ENCODE measurements at places on chromosomes 6 and 20.

GRCh38 chr6:166705069-166705468 lies 78.0 kb upstream of the RPS6KA2 start:
- no peak for DNase-seq

- no peak for DNase-seq
These were observed 847 bp upstream of the NCR2 start for GRCh38 chr6:41334482-41335040.

DNA sequence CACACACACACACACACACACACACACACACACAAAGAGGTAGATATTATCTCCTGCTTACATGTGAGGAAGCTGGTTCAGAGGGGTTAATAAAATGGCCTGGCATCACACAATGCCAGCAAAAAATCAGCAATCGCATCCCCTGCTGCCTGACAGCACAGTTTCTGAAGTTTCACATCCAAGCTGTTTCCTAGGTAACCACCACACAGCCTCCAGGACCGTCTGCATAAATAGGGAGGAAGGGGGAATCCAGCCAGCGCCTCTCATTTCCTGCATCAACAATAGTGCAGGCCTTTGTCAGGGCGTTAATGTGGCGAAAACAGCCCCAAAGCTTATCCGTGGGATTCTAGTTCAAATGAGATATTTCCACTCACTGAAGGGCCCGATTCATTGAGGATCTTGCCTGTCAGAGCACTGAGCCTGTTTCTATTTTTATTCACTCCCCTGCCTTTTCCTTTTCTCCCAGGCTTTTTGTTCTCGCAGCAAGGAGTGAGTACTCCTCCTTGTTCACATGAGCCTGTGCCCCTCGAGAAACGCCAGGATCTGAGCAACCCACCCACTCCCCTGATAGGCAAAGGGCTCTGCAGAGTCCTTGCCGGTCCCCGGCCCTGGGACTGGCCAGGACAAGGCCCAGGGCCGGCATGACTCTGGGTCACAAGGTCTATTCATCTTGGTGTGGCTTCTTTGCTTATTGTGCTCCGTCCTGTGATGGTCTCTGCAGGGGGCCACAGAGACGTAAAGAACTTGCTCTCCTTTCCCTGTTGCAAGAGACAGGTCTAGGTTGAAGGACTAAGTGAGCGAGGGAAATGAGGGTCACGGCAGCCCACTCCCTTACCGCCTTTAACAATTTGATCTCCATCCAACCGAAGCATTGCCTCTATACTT lies 32.7 kb downstream of the TUBB2B start:
- no peak for DNase-seq

DNA sequence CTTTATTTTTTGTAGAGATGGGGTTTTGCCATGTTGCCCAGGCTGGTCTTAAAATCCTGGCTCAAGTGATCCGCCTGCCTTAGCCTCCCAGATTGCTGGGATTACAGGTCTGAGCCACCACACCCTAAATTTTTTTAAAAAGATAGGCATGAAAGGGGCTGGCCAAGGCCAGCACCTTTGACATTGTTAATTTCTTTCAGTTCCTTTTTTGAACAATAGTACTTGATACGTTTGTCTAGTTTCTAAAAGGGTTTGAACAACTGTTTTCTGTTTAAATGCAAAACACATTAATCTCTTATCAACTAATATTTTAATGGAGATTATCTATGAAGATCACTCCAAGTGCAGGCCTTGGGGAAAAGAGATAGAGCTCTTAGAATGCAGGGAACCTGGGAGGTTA lies 37.6 kb upstream of the PTPRK start:
- no peak for DNase-seq

DNA sequence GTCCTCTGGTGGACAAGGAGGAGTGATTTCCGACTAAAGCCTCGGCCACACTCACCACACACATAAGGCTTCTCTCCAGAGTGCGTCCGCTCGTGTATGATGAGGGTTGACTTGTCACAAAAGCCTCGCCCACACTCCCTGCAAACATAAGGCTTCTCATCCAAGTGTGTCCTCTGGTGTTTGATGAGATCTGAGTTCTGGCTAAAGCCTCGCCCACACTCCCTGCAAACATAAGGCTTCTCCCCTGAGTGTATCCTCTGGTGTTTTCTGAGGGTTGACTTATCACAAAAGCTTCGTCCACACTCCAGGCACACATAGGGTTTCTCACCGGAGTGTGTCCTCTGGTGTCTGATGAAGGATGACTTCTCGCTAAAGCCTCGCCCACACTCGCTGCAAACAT lies 12.9 kb upstream of the SNRPB start:
- no peak for DNase-seq

DNA sequence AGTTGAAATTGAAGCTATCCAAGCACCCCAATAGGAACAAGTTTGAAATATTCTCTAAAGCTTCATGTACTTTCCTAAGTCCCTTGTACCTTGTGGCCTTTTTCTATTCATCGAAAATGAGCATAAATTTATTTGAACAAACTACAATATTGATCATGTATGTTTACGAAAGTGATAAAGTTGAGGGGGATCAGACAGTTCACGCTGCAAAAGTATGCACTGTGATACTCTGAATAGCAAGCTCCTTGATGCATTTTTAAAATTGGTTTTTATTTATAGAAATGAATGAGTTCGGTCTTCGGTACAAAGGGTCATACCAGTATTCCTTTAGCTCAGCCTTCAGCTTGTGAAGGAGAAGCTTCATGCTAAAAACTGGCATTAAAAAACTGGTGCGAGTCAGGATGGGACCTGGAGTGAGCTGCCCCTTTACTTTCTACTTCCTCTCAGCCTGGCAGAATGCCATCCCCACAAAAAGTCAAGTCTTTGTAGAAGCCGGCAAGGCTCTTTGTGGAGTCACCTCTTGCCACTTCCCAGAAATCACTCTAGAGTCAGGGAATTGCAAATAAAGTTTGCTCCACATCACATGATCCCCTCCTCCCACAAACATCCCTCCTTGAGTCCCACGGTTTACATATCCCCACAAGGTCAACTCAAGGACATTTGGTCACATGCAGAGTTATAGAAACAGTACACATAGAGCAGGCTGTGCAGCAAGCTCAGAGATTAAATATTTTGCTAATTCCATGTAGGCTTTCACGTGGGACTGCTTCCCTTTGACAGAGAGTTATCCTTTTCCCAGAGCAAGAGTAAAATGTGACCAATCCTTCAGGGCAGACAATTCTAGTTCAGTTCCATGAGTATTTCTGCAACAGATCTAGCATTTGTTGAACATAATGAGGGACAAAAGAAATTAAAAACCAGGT lies 34.6 kb upstream of the ADGRF1 start:
- DNase-seq = no peak

DNA sequence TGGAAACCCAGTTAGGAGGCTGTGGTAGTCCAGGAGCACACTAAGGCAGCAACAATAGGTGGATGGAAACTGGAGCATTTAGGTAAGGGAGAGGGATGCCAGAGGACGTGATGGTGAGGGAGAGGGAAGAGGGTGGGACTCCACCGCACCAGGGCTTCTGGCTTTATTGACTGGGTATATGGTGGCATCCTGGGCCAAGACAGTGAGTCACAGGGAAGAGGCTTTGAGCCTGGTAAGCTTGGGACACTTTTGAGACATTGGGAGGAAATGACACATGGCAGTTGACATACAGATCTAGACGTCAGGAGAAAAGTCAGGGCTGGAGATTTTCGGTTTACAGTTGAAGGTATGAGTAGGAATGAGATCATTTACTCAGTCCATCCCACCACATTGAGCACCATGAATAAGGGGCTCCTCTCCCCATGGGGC lies 14.9 kb downstream of the NT5E start:
- no peak for DNase-seq

GRCh38 chr6:114407426-114408035 lies 64.7 kb upstream of the HS3ST5 start:
- DNase-seq = no peak

GRCh38 chr6:3841711-3842565 lies 7.2 kb upstream of the FAM50B start:
- DNase-seq = no peak

DNA sequence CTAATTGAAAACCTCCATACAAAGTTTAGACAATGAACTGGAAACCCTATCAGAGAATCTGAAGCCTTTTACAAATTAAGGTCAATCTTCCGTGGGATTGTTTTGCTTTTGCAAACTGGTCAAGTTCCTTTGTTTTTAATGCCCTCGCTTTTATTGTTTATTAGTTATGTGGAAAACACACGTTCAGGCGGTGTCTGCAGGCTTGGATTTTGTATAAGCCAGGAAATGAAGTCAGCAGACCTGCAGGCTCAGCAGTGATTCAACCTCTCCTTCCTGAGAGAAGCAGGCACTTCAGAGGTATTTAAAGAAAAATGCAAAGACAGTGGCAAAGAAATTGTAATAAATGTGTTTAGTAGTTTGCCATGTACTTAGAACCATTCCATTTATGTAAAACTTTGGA lies 103.4 kb upstream of the PDE10A start:
- no peak for DNase-seq

GRCh38 chr20:22826306-22827230 lies 208.5 kb upstream of the SSTR4 start:
- DNase-seq = no peak

- DNase-seq = no peak
These were observed 474 bp downstream of the TPX2 start for GRCh38 chr20:31739550-31739977.

DNA sequence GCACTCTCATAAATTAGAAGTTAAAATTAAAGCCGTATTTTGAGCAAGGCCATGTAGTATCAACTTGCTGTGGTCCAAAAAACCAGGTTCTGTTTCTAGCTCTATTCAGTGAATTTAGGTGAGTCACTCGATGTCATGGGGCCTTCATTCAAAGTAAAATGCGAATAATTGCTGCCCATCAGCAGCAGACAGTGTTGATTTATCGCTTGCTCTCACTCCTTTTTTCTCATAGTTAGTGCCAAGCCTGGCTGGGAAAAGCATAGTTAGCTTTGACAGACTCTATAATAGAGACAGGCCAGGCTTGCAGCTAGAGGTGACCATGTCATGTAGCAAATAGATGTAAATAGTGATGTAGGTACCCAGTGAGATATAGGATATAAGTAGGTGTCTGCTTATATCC lies 136.0 kb downstream of the EDN1 start:
- no peak for DNase-seq

Data from AG09319 (cell line).